Vagina (tissue), 2 donors: ENCODE measurements at places on chromosomes 11 and 22.

DNA sequence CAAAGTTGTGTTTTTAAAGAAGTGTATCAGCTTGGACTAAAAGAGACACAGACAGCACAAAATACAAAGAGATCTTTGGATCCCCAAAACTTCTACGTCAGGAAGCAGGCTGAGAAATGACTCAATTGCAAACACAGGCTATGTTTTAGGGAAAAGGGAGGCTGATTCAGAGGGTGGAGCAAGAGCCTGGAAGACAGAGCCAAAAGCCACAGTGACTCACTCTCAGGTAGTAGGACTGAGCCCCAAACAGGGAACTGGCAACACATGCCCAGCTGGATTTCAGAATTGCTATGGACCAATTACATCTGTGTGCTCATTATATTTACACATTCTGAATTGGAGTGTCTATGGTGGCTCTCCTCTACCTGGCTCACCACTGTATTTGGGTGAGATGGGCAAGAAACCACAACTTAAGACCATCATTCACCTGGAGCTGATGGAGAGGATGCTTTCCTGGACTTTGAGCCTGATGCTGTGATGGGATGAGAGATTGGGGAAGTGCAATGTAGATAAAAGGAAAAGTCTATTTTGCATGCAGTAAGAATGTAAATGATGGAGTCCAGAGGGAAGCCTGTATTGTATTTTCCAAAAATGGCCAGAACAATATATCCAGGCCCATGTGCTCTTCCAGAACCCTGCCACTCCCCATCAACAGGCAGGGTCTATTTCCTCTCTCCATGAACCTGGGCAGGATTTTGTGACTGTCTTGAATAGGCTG is 20.8 kb upstream of the LINC01488 start:
- DNase-seq = no peak

GRCh38 chr11:23746896-23747295 is 750.0 kb upstream of the LUZP2 start:
- no peak for DNase-seq

DNA sequence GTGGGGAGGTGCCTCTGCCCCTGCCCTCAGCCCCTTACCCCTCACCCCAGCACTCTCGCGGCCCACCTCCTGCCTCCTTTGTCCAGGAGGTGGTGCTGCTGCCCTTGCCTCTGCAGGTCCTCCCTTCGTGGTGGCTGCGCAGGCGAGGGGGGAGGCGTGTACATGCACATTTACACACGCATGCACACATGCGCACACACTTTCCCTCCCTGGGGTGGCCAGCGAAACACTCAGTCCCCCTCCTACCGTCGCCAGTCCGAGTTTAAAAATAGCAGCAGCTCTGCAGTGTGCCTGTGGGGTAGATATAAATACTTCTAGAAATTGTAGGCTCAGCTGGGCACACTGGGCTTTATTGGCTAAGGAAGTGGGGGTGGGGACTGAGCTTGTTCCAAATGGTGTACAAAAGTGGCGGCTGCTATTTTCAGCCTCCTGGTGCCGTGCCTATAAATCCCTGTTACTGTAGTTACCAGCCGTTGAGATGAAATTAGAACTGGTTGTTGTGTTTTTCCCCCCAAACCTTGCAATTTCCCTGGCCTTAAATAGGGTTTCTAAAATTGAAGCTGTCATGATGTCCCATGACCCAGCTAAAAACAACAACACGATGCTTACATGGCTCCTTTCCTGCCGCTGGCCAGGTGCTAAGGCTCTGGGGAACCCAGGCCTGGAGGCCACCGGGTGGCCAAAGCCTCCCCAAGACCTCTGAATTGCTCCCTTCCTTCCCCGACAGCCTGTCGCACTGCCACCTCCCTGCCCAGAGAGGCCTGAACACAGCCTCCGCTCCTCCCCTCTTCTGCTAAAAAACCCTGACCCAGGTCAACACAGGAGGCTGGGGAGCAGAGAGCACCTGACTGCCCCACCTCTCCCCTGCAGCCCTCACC is 12.4 kb downstream of the PICK1 start:
- no peak for DNase-seq

DNA sequence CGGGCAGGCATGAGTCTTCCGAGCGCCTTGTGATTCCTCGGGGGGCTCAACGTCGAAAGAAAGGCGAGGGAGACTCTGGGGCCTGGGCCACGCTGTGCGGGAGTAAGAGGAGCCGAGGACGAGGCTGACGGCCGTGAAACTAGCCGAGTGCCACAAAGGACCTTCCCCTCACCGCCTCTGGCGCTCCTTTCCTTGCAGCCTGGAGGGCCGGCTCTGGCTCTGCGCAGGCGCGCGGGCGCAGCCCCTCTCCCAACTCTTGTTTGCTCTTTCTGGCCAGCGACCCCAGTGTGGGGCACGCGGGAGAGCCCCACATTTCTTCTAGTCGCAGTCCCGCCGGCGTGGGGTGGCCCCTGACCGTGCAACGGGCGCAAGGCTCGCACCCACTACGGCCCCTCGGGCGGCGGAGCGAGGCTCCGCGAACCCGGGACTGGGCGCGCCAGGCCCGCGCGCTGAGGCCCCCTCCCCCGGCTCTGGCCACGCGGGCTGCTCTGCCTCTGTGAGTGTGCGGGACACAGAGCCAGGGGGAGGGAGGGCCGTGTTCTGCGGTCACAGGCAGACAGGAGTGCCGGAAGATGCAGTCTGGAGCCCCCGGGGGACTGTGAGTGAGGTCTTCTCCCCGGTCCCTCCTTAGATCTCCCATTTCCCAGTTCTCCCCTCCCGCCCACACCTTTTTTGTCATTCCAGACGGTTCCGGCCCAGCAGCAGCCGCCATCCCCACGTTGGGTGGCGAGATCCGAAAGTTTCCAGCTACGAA is 1.0 kb upstream of the TOB2 start:
- no peak for DNase-seq

DNA sequence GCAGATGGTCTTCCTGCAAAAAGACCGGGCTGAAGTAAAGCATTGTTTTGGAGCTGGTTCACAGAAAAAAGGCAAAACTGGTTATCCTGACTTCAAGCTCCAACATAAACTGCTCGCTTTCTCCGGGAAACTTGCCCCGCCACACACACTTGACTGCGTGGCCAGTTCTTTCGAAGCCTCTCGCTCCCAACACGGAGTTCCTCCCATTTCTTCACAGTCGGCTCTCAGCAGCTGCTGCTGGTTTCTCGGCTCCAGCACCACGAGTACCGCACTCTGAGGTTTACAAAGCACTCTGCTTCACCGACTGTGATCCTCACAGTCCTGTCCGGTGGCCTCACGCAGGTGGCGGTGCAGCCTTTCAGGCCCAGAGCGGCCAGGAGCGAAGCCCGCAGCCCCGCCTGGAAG is 264 bp downstream of the CHEK1 start:
- DNase-seq = no peak

GRCh38 chr11:48019217-48019584 is 38.8 kb downstream of the PTPRJ start:
- DNase-seq = no peak

DNA sequence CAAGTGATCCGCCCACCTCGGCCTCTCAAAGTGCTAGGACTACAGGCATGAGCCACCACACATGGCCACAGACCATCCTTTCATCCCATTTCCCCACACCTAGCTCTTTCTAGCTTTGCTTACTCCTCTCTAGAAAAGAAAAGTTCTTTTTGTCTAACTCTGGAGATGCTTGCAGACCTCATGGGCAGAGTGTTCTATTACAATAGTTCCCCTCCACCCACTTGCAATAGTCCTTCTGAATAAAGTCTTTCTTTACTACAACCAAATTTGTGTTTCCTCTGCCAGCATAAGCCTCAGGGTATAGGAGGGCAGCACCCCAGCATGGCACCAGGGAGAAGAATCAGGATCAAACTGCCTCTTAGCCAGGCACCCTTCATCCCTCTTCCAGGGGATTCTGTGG is 18.8 kb upstream of the RTL6 start:
- DNase-seq = peak; percentile 31

DNA sequence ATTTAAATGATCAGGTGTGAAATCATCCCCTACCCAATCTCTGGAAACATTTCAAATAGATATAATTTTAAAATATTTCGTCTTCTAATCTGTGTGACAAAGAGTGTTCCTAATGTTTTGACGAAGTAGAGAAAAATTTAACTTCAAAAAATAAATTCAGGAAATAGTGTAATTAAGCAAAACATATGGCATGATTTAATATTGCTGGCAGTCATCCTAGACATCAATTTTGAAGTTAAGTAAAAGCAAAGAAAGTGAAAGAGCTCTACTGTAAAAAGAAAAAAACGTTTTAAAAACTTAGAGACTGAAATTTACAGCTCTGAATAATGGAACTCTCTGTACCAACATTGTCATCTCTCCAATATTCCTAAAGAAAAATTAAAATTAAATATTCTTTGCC is 1062.3 kb downstream of the LRRC4C start:
- no peak for DNase-seq

DNA sequence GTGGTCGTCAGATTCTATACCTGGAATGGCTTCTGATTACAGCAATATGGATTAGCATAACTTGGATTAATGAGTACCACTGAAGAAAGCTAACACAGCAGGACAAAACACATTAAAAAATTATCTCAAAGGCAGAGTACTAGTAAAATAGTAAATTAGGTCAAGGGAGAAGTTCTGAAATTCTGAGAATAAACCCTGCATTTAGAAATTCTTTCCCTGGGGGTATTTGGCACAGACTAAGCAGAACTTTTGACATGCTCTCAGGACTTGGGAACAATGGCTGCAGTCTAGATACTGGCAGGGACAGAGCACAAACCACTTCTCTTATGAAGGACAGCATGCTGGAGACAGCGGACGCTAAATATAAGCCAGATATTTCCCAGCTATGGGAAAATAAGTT is 85.6 kb upstream of the GRIA4 start:
- DNase-seq = no peak

GRCh38 chr11:63951779-63952536 is 13.2 kb downstream of the NAA40 start:
- no peak for DNase-seq
